Activated CD8-positive, alpha-beta memory T cell treated with anti-CD3 and anti-CD28 coated beads, Interleukin-2, amount 10 ng/mL, durations not matched to agents 7 days and 5 days (primary cell): ENCODE measurements at places on chromosomes 6 and 20. TPM values are rescaled to one million over a fixed set of nuclear protein-coding genes. Genes with fewer than 3 reads are reported as not detected.

GRCh38 chr6:84167457-84167856 lies 60.0 kb downstream of the CEP162 start:
- no peaks in the 10 kb centered on the region for H3K4me1 ChIP-seq
- no peak for DNase-seq
- no peak overlapping the region for H3K4me3 ChIP-seq
- no peak overlapping the region for H3K27ac ChIP-seq

- DNase-seq: no peak
- H3K27ac ChIP-seq: no peak overlapping the region
- H3K27me3 ChIP-seq: no peaks in the 10 kb centered on the region
- H3K4me1 ChIP-seq: no peaks in the 10 kb centered on the region
Observed at GRCh38 chr6:77962070-77962469, 309.2 kb downstream of the MEI4 start.

- H3K4me3 ChIP-seq: no peak overlapping the region
- no peaks in the 10 kb centered on the region for H3K36me3 ChIP-seq
- no peak for DNase-seq
- H3K27ac ChIP-seq: no peak overlapping the region
Observed at GRCh38 chr20:358891-359555, 12.1 kb downstream of the NRSN2 start.

- DNase-seq: no peak
- H3K27ac ChIP-seq: peak overlapping the region; percentile 92
- peaks cover 34% of the 10 kb centered on the region for H3K4me1 ChIP-seq
- peak overlapping the region; percentile 95 for H3K4me3 ChIP-seq
Observed at GRCh38 chr20:49811825-49812506, 662 bp upstream of the SLC9A8 start.

GRCh38 chr6:14470101-14470500 lies 352.5 kb downstream of the CD83 start:
- peaks cover 15% of the 10 kb centered on the region for H3K36me3 ChIP-seq
- no peaks in the 10 kb centered on the region for H3K27me3 ChIP-seq
- no peak for DNase-seq

- H3K27ac ChIP-seq: no peak overlapping the region
- DNase-seq: no peak
- peaks cover 2% of the 10 kb centered on the region for H3K4me1 ChIP-seq
Observed at GRCh38 chr20:5046656-5047339, 45.5 kb upstream of the SLC23A2 start.

PSORS1C2 gene
- total RNA-seq: not detected

MLIP gene
- total RNA-seq: not detected

RIPOR3 gene
- not detected for total RNA-seq

GID8 gene
- total RNA-seq: 36.8 TPM

TSHZ2 gene
- 0.18 TPM for total RNA-seq
